HS-27A (cell line): ENCODE measurements at places on chromosomes 6 and 20.

DNA sequence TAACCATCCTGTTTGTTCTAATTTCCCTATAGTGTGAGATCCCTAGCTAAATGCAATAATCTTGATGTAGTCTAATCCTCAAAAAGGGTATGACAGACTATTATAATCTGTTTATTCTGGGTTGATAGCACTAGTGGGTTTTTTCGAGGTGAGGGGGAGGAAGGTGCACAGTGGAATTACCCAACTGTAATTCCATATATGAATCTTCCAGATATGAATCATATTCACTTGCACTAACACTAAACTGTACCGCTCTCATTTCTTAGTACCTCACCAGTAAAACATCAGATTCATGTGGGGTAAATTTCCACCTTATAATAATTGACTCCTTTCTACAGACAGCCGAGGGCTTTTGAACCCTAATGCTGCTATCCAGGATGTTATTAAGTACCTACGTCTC, 16.5 kb downstream of the NCOA7 start:
- DNase-seq = no peak

DNA sequence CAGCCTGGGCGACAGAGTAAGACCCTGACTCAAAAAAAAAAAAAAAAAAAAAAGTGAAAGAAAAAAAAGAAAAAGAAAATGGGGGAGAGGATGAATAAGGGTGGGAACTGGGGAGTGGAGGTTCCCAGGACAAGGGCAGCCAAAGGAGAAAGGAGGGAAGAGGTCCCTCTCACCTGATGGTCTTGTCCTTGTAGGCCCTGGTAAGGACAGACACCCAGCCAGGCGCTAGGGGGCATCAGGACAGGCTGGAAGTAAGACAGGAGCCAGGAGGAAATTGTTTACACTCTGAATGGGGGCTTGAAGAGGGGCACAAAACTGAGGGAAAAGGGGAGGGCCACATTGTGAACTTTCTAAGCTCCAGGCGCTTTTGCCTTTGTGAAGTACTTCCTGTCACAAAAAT, 2.3 kb upstream of the ALDH5A1 start:
- no peak for DNase-seq

DNA sequence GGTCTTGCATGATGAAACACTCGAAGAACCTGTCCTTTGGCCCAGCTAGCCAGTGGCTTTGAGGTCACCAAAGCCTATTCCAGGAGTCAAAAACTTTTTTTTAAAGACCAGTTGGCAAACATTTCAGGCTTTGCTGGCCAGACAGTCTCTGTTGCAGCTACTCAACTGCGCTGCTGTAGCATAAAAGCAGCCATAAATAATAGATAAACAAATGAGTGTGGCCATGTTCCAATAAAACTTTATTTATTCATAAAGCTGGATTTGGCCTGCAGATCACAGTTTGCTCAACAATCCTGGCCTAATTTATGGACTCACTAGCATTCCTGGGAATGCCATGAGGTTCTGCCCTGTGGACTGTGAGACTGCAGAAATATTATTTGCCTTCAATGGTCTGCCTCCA, 68.8 kb upstream of the LTV1 start:
- no peak for DNase-seq

DNA sequence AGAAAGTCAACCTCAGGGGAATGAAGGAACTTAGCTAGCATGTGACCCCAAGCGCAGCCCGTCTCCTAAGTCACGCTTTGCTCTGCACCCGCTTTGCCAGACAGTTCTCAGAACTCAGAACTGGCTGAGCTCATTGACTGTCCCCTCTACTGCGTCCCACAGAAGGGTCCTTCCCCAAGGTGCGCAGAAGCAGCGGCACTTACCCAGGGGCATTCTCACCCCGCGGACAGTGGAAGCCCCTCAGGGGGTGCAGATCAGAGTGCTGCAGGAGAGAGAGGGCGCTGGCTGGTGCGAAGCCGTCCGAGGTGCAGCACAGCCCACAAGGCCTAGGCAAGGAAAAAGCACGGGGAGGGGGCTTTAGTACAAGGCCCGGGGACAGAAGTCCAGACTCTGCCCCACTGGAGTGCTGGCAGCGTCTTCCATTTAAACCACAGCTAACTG, 807 bp downstream of the SNHG17 start:
- no peak for DNase-seq

- DNase-seq = no peak
These were observed 53.1 kb downstream of the IL20RA start for GRCh38 chr6:136991646-136992045.

DNA sequence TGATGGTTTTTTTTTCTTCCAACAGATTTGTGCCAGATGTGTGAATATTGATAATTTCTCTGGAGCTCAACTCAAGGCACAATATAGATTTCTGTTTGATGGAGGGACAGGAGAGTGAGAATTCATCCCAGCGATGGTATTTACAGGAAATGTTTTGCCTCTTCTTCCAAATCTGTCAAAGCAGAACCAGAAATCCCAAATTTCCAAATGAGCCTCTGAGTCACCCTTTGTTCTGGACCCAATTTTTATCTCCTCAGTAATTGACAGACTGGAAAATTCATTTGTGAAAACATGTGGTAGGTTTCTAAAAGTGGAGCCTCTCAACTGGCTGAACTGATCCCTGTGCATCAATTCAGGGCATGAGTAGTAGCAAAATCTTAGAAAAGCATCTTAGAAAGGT, 223.2 kb upstream of the TSHZ2 start:
- no peak for DNase-seq

- DNase-seq = no peak
These were observed 671 bp downstream of the EFHC1 start for GRCh38 chr6:52420668-52421358.

GRCh38 chr6:101079696-101080270, 198.7 kb upstream of the ASCC3 start:
- DNase-seq = no peak

DNA sequence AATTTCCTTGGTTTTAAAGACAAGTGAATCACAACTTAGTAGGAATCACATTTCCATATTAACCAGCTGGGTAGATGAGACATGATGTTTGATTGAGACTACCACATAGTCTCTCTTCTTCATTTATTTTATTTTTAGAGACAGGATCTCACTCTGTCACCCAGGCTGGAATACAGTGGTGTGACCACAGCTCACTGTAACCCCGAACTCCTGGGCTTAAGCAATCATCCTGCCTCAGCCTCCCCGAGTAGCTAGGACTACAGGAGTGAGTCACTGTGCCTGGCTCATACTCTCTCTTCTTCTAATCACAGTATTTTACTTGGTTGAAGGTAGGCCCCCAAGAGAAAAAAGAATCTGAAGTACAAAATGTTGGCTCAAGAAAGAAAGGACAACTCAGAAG, 80.2 kb upstream of the ASF1A start:
- no peak for DNase-seq

DNA sequence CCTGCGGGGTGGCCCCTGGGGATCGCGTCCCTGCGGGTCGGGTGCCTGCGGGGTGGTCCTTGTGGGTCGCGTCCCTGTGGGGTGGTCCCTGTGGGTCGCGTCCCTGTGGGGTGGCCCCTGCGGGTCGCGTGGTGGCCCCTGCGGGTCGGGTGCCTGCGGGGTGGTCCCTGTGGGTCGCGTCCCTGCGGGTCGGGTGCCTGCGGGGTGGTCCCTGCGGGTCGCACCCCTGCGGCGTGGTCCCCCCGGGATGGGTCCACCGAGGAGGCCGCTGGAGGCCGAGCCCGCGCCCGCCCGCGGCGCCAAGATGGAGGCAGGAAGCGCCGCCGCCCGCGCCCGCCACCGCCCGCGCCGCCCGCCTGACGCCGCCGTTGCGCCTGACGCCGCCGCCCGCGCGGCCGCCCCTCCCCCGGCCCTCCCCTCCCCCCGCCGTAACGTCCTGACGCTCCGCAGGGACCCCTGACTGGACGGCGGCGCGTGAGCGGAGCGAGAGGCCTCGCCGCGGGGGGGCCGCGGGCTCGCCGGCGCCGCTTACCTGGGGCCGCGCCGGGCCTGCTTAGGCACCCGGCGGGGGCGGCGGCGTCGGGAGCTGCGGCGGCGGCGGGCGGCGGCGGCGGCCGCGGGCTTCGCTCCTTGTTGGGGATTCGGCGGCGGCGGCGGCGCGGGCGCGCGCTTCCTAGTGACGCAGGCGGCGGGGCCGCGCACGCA, at the start of gene GMEB2:
GMEB2 (minus strand) TSS at position 678 of the 705 bp plus-strand sequence. CDS start 7,704 bp downstream, outside the sequence.
- DNase-seq = no peak

DNA sequence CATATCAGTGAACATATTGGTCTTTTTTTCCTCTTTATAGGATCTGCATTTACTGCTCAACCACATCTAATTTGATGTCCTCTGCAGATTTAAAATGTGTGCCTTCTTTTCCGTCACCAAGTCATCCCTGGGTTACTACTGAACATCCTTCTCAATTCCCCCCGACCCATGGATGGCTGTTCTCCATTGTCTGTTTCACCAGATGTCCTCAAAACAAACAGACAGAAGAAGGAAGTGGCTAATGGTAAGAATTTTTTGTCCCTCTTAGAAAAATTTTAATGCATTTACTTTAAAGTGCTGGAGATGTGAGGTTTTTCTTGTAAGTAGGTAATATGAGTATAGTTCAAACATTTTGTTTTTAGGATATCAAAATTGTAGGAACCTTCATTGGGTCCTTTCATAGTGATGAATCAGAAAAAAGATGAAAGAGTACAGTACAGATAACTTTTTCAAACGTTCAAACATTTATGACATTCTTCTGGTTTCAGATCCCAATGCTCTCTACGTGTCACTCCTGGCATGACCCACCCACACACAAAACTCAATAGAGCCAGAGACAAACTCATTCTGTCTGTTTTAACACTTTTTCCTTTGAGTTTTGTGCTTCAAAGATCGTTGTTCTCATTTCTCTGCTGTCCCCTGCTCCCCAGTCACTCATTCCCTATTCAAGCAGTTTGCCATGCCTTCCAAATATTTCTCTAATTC, 276.4 kb downstream of the PRL start:
- DNase-seq = no peak

DNA sequence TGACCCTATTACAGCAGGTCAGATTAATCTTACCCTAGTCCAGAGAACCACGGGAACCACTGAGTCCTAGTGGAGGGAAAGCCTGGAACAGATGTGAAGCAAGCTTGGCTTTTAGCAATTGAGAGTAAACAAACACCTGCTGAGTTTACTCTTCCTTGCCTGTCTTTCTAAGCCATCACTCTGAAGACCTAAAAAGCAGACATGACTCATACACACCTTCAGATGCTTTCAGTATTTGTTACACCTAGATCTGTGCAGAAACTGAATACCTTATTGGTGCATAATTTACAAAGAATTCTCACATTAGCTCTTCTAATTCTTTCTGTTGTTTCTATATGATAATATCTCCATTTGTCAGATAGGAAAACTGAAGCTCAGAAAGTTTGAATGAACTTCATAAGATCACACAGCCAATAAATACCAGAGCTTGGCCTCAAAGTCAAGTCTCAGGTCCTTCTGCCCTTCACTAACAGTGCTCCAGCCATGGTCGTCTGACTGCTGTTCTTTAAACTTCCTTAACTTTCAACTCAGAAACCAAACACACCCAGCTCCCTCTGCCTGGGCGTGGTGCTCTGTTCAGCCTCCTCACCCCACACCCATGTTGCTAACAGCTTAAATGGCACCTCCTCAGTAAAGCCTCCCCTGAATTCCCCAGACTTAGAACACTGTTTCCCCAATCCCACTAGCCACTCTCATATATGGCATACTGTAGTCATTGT, 8.6 kb upstream of the GABBR1 start:
- no peak for DNase-seq

DNA sequence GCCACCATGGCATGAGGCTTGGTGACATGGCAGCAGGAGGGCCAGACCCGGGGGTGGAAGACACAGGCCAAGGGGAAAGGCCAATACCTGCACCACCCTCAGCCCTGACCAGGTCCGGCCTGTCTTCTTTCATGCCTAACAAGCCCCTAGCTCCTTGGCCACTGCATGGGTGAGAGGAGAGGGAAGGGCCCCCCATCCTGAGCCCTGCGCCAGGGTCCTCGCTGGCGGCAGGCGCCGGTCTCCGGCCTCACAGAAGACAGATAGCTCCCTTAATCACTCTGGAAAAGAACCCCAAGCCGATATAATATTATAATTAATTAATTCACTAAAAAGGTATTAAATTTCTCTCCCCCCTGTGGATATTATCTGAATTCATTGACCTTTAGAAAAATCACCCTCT, 41.4 kb downstream of the MDFI start:
- DNase-seq = no peak

DNA sequence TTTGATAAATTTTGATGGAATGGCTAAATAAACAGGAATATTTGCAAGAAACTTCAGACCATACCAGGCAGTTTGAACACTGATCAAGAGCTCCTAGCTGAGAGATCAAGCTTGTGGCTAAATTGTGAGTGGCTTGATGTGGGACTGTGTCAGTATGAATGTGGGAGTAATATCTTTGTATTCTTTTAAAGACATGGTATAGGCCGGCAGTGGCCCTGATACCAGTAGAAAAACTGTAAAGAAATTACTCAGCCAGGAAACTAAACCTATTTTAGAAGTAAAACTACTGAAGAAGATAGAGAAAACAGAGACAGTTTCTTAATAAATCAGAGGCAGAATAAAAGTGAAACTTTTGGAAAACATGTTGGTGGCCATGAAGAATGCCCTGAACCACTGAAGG, 608.4 kb upstream of the SYNCRIP start:
- no peak for DNase-seq

GRCh38 chr6:20447157-20447556, 45.5 kb downstream of the E2F3 start:
- DNase-seq = no peak

GRCh38 chr20:57749131-57749690, 39.4 kb upstream of the PMEPA1 start:
- DNase-seq = no peak

- DNase-seq = no peak
These were observed 192.5 kb upstream of the PLCB4 start for GRCh38 chr20:8876366-8876765.

DNA sequence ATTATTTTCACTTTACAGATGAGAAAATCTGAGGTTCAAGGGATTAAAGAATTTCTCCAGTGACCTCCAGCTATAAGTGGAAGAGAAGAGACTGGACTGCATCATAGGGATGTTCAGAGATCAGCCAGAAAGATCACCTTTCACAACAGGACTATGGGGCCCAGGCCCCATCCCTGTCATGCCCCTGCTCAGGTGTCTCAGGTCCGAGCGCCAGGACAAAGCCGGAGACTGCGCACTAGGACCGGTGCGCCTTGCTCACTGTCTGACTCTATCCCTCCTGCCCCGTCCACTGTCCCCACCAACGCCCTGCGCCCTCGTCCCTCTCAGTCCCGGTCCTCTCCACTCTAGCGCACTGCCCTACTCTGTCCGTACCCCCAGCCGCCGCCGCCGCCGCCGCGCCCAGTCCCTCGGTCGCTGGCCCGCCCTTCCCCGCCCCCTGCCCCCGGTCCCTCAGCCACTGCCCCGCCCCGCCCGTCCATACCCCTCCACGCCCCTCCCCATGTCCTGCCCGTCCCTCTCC, 521 bp upstream of the RAD21L1 start:
- DNase-seq = no peak

GRCh38 chr6:139659711-139660110, 285.3 kb upstream of the CITED2 start:
- DNase-seq = no peak

DNA sequence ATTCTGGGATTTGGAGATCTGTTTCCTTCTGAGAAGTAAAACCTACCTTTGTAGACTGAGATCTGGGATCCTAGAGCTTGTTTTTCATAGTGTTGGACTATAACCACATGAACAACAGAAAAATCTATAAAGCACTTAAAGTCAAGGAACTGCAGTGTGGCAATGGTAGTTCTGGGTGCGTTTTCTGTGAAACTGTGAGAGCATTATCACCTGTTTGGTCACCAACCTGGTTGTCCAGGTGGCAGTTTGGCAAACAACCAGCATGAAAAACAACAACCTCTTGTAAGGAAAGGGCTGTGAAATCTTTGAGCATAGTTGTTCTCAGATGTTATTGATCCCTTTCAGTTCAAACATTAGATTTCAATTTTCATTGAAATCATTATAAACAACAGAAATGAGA, 215.8 kb upstream of the CITED2 start:
- DNase-seq = no peak

- DNase-seq = no peak
These were observed 78.6 kb downstream of the RCAN2 start for GRCh38 chr6:46412662-46413061.
